IPS DF 6.9 (cell line): ENCODE measurements at places on chromosomes 2 and 18.

- no peak for DNase-seq
These were observed 6.8 kb upstream of the DDX1 start for GRCh38 chr2:15584767-15585469.

- DNase-seq = no peak
These were observed 27.9 kb downstream of the PARD3B start for GRCh38 chr2:204573221-204573620.

DNA sequence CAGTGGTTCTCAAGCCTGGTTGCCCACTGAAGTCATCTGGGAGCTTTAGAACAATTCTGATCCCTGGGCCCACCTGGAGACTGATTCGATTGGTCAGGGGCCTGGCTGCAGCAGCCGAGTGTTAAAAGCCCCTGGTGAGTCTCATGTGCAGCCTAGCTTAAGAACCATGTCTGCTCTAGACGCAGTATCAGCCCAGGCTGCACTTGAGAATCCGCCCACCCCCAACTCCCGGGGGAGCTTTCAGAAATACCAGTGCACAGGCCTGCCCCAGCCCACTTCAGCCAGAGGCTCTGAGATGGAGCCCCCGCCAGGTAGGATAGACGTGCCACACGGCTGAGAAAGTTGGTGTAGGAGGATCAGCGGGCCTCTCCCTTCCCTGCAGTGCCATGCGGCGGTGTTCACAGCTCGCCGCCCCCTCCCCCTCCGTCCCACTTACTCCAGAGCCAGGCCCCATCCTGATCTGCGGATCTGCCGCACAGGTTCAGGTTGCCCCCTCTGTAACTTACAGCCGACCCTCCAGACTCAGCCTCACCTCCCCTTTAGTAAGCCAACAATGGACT, 209.0 kb upstream of the RAB12 start:
- no peak for DNase-seq

DNA sequence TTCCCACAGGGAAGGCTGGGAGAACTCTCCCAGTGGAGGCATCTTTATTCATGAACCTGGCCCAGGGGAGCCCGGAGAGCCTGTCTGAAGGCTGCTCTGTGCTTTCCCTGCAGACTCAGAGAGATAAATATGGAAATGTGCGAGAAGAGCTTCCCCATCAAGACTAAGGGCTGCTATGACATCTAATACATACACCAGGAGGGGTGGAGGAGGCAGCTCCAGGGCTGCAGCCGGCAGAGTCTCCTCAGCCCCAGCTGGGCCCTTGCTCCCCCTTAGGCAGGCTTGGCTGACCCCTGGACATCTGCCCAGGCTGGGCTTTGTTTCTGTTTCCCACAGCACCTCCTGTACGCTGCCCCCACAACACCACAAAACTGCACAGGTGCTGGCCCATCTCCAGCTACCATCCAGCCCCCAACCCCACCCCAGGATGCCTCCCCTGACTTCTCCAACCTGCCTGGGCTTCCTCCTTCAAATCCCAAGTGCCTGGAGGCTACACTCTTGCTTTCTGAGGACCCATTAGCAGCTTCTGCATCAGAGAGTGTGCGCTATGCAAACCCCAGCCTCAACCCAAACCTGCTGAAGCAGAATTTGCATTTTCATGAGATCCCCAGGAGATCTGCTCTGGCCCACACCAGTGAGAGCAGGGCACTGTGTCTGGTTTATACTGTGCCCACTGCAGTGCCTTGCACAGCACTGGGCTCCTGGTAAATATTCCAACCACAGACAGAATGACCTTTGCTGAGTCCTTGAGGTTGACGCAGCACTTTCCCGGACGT, 96.8 kb downstream of the VSNL1 start:
- DNase-seq = no peak

DNA sequence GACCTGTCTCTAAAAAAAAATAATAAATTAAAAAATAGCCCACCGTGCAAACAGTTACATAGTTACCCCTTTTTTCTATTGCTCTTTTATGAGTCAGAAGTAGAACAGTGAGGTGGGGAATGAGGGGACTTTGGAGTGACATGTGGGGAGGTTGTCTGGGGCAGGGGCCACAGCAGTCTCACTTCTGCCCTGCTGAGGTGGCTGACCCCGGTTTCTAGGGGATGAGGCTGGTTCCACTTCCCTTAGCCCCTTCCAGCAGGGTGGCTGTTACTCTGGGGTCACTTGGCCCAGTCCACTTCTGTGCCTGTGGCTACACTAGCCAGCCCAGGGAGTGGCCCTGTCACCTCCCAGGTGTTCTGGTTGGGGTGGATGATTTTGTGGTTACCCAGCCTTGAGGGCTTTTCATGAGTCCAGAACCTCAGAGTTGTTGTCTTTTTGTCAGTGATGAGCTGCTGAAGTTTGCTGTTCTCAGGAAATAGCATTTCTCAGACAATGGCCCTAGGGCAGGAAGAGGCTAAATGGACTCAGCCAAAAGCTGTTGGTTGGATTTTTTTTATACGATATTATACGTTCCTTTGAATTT, 28.0 kb upstream of the SCLY start:
- no peak for DNase-seq

GRCh38 chr2:190972846-190973245, 41.1 kb downstream of the STAT1 start:
- DNase-seq = no peak

GRCh38 chr2:29487967-29488555, 372.8 kb downstream of the CLIP4 start:
- no peak for DNase-seq

GRCh38 chr2:10274376-10274775, 28.3 kb upstream of the HPCAL1 start:
- no peak for DNase-seq

GRCh38 chr2:142849820-142850219, 27.6 kb upstream of the KYNU start:
- DNase-seq = no peak

DNA sequence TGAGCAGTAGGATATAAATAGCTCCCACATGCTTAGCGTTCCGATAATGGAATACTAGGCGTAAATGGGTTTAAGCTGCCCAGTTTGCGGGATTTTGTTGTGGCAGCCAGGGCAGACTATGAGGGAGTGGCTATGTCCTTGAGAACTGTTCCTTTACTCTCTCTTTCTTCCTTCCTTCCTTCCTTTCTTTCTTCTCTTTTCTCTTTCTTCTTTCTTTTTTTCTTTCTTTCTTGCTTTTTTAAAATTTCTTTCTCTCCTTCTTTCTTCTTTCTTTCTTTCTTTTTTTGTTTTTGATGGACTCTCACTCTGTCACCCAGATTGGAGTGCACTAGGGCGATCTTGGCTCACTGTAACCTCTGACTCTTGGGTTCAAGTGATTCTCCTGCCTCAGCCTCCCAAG, 9.1 kb upstream of the PRELID3A start:
- DNase-seq = no peak

- no peak for DNase-seq
These were observed 321.6 kb downstream of the STK39 start for GRCh38 chr2:167925758-167926157.

DNA sequence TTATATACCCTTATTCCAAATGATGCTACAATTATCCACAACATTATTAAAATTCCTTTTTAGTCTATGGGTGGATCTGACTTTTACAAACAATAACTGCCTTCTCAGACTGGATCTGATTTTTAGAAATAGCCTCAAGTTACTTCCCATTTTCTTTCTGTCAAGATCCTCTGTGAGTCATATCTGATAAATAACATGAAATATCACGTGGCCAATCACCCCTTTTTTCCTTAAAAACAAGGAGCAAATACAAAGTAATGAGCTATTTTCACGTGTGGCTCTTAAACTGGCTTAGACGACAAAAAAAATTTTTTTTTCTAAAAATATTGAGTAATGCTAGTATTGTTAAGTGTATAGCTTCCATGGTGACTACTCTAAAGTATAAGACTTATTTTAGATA, 6.7 kb downstream of the PELI1 start:
- DNase-seq = no peak

DNA sequence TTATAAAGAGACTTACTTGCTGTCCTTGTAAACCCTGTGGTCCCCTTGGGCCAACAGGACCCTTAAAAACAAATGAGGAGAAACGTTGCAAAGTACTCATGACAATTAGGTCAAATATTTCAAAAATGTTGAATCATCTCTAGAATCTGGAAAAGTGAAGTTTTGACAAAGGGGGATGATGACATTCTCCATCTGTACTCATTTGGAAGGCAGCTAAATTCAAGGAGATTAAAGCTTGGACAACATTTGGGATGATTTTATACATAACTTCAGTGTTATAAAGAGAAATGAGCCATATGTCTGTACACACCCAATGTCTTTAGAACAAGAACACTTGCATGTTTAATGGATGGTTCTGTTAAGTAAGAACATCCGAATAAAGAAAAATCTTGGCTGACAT, 92.9 kb downstream of the COL5A2 start:
- DNase-seq = no peak

DNA sequence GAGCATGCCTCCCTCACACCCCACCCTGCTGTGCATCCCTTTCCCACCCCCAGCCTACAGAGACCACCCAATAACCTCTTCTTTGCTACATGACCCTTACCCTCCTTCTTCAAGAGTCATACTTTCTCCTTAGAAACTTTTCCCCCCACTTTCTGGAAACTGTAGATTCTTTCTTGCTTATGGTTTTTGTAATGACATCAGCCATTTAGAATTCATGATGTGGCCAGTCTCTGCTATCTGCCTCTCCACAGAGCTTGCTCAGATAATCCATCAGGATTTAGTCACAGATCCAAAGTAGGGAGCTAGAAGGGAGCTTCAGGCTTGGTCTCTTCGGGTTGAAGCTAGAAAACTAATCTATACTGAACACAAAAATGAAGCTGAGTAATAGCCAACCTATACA, 36.5 kb downstream of the GALM start:
- DNase-seq = no peak

- no peak for DNase-seq
These were observed 23.2 kb upstream of the IMP4 start for GRCh38 chr2:130319536-130319935.

GRCh38 chr2:239611222-239611795, 210.5 kb upstream of the HDAC4 start:
- DNase-seq = no peak

DNA sequence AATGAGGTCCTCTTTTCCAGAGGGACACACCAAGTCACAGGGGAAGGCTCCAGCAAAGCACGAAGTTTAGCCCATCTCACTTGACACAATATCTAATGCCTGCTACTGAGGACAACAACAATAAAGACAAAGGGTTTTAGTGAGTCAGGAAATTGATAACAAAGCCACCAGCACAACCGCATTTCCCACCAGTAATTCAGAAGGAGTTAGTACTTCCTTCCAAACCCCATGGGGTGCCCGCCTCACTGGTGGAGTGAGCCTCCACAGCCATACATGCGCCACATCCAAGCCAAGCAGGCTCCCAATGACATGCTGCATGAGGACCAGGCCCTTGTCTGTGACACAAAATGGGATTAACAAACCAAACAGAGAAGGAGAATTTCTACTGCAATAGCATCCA, 40.1 kb downstream of the MRPL35 start:
- no peak for DNase-seq

- DNase-seq = no peak
These were observed 36.0 kb downstream of the SLC66A2 start for GRCh38 chr18:79915161-79916127.

DNA sequence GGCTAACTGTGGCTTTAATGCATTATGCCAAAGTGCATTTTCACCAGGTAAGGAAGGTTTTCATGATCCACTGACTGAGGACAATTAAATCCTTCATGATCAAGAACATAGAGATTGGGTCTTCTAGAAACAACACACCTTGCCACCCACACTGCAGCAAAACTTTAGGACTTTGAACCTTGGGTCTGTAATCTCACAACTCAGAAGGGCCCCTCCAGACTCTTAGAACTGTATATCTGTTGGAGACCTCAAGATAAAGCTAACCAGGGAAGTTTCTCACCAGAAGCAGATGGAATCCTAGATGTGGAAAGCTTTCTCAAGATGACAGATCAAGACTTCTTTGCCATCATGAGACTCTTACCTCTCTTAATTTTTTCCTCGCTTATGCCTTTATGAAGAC, 42.5 kb upstream of the MAT2A start:
- no peak for DNase-seq

DNA sequence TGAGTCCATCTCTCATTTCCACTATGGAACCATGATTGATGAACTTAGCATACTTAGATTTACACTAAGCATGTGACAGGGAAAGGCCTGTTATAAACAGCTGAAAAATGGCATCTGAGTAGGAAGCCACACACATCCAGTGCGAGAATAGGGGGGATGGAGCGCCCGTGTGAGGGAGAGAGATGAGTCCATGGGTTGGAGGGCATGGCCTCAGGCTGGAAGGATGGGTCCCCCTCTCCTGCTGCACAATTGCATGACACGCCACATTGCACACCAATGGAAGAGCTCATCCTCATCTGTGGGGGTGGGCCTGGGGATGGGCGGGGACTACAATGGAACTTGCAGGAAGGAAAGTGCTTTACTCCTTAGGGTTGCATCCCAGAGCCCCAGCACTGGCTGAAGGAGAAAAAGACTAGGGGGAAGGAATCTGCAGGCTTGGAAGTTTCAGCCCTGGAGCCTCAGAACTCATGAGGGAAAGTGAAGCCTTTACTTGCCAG, 46.4 kb upstream of the CXCR4 start:
- DNase-seq = no peak
